ENCODE measurements at places on chromosomes 2 and 18. TPM values are rescaled to one million over a fixed set of nuclear protein-coding genes. Genes with fewer than 3 reads are reported as not detected.

DNA sequence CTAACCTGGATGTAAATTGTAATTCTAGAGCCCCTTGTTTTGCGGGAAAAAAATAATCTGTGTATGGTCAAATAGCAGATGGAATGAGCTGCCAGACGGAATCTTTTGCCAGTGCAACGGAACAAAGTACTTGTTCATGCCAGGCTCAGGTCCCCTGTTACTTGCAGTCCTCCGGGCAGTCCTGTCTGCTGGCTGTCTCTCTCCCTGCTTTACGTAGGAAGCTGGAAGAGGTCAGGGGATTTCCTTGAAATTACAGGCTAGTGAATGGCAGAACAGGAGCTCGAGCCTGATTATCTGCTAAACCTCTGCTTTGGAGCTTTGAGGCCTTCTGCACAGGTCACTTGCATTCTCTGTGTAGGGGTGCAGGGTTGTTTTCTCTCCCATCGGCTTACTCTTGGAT lies 54.8 kb downstream of the LRRFIP1 start:
- no peak for DNase-seq

- DNase-seq = no peak
Observed at GRCh38 chr2:54709336-54709809, 14.1 kb upstream of the EML6 start.

DNA sequence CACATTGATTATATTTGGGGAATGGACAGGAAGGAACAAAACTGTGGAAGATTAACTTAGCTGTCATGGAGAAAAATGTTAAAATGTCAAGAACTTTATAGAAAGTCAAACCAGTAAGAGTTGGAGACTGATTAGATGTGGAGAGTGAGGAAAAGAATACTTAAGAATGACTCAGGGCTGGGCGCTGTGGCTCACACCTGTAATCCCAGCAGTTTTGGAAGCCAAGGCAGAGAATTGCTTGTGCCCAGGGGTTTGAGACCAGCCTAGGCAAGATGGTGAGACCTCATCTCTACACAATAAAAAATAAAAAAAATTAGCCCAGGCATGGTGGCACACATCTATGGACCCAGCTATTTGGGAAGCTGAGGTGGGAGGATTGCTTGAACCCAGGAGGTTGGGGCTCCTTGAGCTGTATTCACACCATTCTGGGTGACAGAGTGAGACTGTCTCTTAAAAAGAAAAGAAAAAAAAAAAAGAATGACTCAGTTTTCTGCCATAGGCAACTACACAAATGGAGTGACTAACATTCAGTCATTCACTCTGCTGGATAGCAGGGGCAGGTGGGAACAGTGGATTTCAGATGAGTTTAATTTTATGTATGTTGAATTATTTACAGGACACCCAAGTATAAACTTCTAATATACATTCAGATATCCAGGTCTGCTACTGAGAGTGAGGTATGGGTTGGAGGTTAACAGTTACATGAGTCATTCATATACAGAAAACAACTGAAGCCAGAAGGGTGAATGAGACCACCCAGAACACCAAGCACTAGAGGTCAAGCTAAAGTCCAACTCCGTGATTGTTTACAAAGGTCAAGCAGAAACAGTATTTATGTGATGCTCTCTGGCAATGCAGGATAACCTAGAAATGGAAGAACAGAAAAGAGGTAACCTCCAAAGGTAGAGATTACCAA lies 33.9 kb downstream of the ORC2 start:
- no peak for DNase-seq

GRCh38 chr2:240622531-240623235 lies 2.6 kb upstream of the GPR35 start:
- DNase-seq = peak; percentile 33

GRCh38 chr2:105747991-105748390 lies 3.3 kb downstream of the NCK2 start:
- DNase-seq = no peak

GRCh38 chr2:70698847-70699246 lies 69.2 kb downstream of the ADD2 start:
- DNase-seq = peak; percentile 9

- DNase-seq = no peak
Observed at GRCh38 chr18:49645841-49646351, 84.0 kb downstream of the LIPG start.

DNA sequence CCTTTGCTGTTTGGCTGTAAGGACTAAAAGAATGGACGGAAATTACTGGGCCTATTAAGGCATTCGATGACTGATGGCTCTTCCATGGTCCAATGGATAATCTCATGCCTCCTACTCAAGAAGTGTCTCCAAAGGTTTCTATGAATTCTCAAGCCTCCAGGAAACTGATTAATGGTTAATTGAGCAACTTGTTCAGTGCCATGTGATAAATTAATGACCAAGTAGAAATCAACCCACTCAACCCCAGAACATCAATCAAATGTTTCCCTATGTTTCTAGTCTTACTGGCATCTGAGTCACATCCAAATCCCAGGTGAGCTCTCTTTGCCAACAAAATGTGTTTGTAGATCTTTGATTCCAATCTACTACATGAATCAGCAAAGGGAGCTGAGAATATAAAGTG lies 103.6 kb downstream of the NXPH2 start:
- no peak for DNase-seq

DNA sequence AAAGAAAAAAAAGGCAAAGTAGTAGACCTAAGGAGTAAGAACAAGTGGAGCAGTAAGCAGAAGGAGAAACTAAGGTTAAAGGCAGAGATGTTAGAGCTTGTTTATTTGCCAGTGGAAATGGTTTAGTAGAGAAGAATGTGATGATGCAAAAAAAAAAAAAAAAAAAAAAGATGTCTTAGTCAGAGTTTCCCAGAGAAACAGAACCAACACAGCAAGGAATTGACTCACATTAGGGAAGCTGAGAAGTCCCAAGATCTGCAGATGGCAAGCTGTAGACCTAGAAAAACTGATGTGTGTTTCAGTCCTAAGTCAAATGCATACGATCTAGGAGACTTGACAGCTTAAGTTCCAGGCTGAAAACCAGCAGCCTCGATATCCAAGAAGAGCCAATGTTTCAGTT lies 1548.8 kb upstream of the LRRTM1 start:
- DNase-seq = no peak

- DNase-seq = no peak
Observed at GRCh38 chr2:29549069-29549380, 372.4 kb downstream of the ALK start.

GRCh38 chr2:155095613-155096012 lies 397.1 kb downstream of the KCNJ3 start:
- DNase-seq = no peak

DNA sequence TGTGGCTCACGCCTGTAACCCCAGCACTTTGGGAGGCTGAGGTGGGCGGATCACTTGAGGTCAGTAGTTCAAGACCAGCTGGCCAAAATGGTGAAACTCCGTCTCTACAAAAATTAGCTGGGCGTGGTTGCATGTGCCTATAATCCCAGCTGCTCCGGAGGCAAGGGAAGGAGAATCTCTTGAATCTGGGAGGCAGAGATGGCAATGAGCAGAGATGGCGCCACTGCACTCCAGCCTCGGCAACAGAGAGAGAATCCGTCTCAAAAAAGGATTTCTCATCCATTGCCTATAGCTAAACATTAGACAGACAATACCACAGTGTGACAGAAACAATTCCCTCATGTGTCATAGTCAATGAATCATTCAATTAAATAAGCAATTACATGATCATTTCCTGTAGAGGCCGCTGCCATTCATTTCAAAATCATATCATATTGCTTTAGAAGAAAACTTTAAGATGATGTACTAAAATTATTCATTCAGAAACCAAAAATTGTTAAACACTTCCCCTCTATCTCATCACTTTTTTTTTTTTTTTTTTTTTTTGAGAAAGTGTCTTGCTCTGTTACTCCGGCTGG lies 69.5 kb upstream of the TGIF1 start:
- peak; percentile 65 for DNase-seq

DNA sequence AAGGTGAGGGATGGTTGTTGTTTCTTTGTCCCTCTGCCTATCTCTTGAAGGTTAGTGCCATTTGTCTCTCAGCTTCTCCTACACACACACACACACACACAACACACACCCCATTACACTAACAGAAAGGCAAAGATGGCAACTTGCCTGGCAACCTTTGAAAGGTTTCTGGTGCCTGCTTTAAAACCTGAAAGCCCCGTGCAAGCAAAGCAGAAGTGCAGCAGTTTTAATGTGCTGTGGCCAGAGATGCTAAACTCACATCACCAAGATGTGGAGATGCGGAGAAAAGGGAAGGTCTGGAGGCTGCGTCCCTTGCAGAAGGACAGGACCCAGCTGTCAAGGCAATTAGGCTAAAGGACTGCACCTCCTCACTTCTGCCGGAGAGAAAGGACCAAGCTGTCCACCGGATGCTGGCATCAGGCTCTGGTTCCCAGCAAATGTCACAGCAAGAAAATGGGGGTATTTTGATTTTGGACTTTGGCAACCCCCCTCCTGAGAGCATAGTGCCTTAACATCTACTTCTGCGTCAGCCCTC lies 196.4 kb downstream of the ARL4C start:
- no peak for DNase-seq

DNA sequence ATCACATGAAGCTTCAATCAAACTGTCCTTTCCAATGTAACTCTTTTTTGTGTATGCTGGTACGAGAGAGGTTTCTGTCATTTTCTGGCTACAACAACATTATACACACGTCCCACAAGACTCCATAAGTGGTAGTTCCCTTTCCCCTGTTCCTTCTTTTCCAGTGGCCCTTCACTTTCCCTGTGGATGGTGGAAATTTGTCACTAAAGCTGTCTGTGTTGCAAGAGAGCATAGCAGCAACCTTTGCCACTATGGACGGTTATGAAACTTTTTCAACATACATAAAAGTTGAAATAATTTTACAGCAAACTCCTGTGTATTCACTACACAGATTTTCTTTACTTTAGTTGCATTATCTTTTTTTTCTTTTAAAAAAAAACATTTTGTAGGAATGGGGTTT lies 18.7 kb downstream of the DBI start:
- DNase-seq = no peak

DNA sequence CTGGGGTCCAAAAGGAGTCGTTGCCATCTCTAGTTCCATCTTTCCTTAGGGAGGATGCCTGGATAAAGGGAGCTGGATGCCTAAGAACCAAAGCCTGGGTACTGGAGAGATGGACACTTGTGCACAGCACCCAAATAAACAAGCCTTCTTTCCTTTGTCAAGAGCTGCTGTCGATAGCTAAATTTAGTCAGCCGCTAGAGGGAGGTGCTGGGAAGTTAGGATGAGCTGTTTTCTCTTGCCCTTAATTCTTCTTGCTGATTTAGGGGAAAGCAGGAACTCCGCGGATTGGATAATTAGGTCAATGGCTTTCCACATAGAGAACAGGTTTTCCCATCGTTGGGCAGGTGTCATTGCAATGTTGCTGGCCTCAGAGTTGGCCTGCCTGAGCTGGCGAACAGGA lies 30.9 kb upstream of the SERPINB12 start:
- DNase-seq = peak; percentile 39

DNA sequence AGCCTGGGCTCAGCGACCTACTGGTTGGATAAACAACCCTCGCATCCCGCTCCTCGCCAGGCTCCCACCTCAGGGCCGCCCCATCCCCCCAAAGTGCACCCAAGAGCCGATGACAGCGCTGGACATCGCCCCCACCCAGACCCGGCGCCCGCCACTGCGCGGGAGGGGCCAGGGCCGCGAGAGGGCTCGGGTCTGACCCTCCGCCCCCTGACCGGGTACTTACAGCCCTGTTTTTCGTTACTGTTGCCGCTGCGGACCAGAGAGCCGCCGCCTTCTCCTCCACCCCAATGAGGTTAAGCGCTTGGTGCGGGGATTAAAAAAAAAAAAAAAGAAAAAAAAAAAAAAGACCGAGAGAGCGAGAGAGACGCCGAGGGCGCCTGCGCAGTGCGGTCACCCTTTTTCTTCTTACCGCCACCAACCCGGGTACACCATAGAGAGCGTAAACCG lies at the start of gene CLASP1:
Gene CLASP1 (minus strand): TSS at position 314 of the 447 bp plus-strand sequence. CDS start 43,567 bp downstream, outside the sequence.
- DNase-seq = no peak

DNA sequence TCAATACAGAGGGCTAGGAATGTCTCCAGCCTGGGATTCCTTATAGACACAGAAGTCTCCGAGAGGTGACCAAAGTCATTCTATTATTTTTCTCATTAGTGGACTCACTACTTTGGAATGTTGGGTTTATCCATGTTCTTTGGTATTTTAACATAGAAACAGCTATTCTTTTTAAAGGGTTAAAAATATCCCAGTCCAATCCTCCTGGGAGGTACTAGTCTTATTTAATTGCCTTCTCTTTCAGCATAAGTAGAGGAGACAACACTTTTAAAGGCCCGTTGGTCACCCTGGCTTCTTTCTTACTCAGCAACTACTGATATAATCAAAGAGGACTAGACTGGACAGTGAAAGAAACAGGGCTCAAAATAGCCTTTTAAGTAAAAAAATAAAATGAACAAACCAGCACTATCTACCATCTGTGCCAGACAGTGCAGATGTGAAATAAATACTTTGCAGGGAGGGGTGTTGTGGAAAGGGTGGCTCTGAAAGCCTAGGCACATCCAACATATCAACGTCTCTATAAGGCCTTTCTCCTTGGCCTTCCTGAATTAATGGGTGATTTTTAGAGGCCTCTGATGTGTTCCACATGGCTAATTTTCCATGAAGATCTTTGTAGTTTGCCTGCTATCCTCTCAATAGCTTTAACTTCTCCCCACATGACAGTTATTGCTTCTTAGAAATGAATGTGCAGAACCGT lies 334.4 kb upstream of the THUMPD2 start:
- no peak for DNase-seq

GRCh38 chr2:95009412-95009811 lies 16.1 kb upstream of the MAL start:
- DNase-seq = no peak

- DNase-seq = peak; percentile 95
Observed at GRCh38 chr18:67359873-67360838, 156.4 kb downstream of the DSEL start.

DNA sequence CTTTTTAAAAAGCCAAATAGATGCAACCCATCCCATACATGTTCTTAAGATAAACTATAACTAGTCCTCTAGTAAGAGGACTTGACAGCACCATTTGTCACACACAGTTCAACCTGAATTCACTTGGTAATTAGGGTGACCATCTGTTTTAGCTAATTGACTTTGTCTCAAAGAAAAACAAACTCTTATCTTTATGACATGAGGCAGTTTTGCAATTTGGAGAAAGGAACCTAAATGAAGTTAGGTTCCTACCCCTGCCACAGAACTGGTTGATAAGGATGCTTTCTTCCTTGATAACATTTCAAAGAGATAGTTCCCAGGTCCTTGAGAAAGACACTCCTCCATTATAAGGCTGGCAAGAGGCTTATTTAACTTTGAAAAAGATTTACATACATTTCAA lies 57.4 kb upstream of the LRRTM1 start:
- no peak for DNase-seq

DNA sequence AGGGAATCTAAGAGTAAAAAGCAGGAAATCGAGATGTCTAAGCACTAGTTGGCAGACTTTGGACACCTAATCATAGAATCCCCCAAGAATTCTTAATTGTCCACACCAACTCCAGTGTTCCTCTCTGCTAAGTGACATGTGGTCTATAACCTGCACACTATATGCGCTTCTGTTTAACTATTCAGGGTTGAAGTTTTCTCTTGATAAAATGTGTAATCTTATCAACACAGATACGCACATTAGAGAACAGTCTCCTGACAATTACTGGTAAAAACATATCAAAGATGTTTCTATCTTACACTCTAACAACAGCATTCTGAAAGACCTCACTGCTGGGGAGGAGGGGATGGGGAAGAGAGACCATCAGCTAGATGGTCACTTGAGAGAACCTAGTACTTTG lies 3.9 kb downstream of the ABCB11 start:
- no peak for DNase-seq

GRCh38 chr18:37764541-37765288 lies 199.1 kb upstream of the CELF4 start:
- no peak for DNase-seq

RAX gene
- total RNA-seq = not detected

STPG4 gene
- not detected for total RNA-seq

RNF25 gene
- 36.7 TPM for total RNA-seq

PRSS56 gene
- not detected for total RNA-seq

Measured in lung microvascular endothelial cell (primary cell).